ENCODE measurements at places on chromosomes 11 and 22.
A peak's percentile ranks its signal among the peaks of the same experiment; 100 is the strongest.

DNA sequence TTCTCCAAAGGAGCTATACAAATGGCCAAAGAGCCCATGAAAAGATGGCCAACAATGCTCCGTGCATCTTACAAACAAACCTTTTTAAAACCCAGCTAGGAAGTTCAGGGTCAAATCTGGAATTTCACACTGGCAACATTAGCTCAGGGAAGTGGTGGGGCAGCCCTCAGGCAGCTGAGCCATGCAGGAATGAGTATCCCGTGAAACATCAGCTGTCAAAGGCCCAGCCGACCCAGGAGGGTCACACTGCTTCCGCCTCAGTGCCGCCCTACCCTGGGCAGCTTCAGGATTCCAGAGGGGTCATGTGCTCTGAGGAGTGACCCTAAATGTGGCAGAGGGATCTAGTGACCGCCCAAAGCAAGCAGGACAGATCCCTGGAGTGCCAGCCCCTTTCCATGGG is 73.4 kb downstream of the LINC01488 start:
- DNase-seq = no peak

GRCh38 chr11:95153857-95154246 is 64.2 kb downstream of the ENDOD1 start:
- no peak for DNase-seq

DNA sequence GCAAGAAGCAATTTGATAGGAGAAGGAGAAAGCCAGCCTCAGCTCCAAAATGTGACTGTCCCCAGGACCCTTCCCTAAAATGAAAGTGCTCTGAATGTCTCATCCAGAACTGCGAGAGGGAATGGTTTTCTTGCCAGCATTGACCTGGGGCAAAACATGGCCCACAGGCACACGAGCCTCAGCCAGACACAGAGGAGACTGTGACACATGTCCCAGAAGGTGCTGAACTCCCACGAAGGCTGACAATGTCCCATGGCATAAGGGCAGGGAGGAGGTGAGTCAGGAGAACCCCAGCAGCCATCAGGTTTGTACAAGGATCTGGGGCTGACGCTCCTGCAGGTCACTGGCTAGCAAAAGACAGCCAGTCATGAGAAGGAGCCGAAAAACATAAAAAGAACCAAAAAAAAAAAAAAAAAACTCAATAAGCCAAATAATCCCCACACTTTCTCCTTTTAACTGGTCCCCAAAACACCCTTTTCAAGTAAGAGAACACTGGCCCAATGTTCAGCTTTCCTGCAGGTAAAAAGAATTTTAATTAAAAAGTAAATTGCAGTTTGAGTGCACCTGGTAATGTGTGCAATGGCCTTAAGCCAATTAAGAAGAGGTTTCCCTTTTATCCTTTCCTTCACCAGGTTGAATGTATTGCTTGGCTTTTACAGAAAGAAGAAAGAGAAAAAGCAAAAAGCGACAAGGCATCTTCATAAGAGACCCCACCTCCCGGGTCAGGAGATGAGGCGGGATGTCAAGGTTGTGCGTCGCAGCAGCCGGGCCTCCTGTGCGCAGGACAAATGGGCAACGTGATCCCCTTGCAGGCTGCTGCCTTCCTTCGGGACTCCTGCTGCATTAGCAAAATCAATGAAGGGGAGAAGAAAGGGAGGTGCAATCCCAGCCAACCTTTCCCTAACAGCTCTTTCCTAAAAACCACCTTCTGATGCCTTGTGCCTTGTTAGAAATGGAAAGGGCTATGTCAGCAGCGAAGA is 43.6 kb downstream of the GALNT18 start:
- no peak for DNase-seq

DNA sequence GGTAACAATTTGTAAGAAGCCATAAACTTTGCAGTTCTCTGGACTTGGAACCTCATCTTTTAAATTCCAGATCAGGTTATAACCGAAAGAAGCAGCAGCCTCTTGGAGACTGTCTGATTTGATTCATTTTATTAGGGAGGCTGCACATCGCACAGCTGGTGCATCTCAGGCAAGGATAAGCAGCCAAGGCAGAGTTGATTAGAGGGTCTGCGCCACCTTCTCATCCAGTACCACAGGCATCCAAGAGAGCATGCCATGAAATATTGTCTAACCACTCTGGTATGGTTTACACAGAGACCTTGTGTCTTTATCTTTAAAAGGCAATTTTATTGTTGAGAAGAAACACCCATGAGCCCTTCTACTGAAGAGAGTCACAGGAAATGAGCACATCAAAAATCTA is 16.2 kb upstream of the CWF19L2 start:
- no peak for DNase-seq

DNA sequence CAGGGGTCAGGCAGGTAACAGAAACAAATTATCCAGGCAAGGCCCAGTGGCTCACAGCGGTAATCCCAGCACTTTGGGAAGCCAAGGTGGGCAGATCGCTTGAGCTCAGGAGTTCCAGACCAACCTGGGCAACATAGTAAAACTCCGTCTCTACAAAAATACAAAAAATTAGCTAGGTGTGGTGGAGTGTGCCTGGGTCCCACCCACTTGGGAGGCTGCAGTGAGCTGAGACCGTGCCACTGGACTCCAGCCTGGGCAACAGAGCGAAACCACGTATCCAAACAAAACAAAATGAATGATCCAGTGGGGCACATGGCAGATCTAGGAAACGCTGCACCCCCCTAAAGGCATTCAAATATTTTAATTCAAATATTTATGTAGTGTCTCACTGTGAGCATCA is 9.9 kb downstream of the NUMA1 start:
- DNase-seq = no peak

DNA sequence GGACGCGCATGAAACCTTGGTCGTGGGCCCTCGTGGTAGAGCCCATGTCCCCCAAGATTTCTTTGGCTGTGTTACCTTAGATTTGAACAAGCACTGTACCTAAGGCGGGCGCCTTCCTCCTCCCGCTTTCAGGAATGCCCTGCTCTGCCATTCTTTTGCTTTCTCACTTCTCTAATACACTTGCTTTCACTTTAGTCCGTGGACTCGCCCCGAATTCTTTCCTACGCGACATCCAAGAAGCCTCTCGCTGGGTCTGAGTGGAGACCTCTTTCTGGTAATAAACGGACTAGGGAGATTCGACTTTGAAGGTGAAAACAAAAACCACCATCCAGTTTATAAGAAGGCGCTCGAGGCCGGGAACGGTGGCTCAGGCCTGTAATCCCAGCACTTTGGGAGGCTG is 1.2 kb upstream of the NUP50 start:
- DNase-seq = peak; percentile 29

DNA sequence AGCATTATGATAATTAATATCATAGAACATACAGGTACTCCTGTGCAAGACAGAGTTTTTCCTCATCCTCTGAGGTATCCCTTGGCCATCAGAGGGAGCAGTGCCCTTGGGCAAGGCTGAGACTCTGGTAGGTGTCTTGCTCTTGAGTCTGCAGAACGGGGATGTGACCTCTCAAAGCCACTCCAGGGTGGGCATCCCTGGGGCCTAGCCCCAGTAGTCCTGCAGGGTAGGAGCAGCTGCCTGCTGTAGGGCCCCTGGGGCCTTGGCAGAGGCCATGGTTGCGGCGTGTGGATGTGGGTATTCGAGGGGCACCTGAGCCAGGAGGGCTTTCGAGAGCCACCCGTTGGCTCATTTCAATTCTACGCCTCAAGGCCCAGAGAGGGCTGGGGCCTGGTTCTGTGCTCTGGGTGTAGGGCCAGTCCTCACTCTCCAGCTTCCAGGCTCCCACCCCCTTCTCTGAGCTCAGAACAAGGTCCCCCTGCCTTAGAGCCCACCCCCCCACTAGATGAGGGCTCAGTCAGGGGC is 7.7 kb upstream of the OMP start:
- no peak for DNase-seq

GRCh38 chr11:65816696-65817095 is 17.1 kb upstream of the SNX32 start:
- no peak for DNase-seq

GRCh38 chr22:39208013-39208680 is 36.6 kb downstream of the PDGFB start:
- no peak for DNase-seq

DNA sequence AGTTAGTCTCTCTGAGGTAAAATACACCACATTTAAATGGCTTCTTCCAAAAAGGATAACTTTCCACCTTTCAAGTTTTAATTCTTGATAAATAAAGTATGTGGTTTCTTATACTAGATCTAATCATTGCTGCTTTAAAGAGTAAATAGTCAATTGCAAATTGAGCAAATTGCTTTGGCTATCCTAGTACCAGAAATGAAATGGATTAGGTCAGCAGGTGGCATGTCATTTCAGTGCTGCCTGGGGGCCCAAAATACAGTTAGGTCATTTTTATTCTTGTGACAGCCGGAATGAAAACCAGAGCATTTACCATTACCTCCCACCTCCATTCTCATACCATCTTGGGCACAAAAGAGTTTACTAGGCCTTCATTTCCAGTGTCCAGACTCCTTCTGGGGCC is 70.2 kb downstream of the PHF21A start:
- DNase-seq = no peak

DNA sequence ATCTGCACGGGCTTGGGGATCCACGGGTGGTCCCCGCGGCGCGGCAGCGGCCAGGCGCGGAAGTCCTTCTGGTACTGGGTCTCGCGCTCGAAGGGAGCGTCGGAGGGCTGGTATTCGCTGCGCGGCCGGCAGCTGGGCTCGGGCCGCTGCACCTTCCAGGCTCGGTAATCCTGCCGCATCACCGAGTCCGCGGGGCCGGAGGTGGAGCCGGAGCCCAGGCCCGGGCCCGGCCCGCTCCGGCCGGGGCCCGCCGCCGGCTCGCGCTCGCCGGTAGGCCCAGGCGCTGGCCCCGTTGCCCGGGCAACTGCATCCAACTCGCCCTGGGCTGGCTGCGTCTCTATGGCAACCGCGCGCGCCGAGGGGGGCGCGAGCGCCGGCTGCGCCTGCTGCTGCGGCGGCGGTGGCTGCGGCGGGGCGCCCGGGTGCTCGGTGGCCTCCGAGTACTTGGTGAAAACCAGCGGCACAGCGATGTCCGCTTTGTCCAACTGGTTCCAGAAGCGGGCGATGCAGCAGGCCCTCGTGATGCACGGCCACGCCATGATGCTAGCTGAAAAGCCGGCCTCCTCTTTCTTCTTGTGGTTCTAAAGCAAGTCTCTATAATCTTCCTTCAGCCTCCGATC is 897 bp downstream of the MAP6 start:
- DNase-seq = peak; percentile 87

DNA sequence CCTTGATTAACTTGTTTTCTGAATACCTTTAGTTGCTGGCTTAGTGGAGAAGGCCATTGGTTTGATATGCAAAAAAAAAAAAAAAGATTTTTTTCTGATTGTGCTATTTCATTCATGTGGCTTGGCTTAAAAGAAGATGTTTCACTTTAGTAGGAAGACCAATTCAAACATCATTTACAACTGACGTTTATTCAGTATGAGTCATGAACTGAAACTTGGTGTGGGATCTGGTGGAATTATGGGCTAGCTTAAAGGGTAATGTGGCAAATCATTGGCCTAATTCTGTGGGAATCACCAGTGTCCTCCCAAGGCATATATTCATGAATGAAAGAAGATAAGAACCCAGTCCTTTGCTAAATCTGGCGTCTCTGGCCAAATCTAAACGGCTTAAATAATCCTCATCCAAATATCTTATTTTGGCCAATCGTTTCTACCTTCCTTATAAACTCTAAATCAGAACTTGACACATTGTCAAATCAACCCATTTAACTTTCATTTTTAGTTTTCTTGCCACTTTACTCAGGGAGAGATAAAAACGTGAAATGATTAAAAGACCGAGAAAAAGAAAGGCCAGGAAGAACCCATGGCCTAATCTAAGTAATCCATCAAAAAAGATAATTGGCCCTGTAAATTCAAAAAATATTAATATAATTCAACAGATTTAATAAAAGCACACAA is 77.0 kb downstream of the DDIAS start:
- DNase-seq = no peak

GRCh38 chr22:44281768-44282637 is 30.7 kb downstream of the SHISAL1 start:
- no peak for DNase-seq

DNA sequence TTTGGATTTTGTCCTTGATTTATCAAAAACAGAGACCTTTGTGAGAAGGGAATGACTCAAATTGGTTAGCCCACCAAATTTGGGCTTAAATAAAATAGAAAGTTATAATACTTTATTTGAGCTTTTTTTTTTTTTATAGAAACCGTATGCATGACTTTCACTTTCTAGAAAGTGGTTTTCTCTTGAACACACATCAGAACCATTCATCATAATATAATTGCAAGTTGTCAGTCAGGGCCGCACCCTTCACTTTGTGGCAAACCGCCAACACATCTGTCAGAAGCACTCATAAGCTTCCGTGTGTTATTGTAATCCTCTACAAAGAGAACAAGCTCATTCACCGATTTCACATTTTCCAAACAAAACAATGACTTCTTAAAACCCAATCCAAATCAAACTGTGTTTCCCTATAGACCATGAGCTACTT is 76.1 kb downstream of the SOX6 start:
- peak; percentile 82 for DNase-seq

DNA sequence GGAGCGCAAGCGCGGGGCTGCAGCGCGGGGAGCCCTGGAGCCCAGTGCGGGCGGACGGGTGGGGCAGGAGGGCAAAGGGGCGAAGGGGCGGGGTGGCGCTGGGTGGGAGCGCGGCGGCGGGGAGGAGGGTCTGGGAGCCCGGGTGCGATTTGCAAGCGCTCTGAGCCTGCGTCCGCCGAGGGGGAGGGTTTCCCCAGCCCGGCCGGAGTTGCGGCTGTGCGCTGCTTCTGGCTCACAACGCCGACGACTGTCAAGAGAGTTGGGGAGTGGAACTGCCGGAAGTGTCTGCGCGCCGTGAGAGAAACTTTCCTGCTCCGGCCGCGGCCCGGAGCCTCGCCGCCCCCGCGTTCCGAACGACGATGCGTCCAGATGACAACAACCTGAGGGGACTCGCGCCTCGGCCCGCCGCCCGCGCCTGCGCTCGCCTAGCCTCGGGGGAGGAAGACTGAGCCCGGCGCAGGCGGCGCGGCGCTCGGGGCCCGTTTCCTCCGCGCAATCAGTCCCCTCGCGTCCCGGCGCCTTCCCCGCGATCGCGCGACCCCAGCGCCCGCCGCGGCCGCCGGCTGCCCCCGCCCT is at the start of gene ARHGAP42:
ARHGAP42 (plus strand) TSS at position 235 of the 576 bp plus-strand sequence. CDS start 391 bp downstream, outside the sequence.
- DNase-seq = peak; percentile 75

GRCh38 chr11:65067446-65067845 is 9.1 kb upstream of the NAALADL1 start:
- no peak for DNase-seq

GRCh38 chr11:68773521-68774193 is 22.3 kb upstream of the TESMIN start:
- no peak for DNase-seq

DNA sequence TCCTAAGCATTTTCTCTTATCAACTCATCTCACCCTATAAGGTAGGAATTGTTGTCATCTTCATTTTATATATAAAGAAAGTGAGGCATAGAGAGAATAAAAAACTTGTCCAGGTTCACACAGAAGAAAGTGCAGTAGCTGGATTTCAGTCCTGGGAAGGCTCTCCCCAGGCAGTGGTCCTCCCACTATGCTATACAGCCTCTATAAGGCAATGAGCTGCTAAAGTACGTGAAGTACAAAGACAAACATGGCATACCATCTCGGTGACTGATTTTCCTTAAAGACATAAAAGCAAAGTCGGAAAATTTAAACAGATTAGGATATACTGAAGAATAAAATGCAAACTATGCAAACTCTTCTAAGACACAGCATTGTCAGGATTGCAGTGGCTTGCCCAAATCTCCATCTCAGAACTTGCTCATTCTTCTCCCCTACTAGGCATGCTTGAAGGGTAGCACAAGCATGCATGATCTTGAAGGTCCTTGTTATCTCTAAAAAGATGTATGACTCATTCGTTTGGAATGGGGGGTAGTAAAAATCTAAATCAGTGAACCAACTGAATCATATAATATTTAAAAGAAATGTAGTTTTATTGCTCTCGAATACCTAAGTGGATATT is 97.8 kb upstream of the CSNK2A3 start:
- no peak for DNase-seq

- no peak for DNase-seq
These were observed 318.7 kb downstream of the CADM1 start for GRCh38 chr11:115185507-115185906.
